RWPE2 (cell line): ENCODE measurements at places on chromosomes 1 and 21.

DNA sequence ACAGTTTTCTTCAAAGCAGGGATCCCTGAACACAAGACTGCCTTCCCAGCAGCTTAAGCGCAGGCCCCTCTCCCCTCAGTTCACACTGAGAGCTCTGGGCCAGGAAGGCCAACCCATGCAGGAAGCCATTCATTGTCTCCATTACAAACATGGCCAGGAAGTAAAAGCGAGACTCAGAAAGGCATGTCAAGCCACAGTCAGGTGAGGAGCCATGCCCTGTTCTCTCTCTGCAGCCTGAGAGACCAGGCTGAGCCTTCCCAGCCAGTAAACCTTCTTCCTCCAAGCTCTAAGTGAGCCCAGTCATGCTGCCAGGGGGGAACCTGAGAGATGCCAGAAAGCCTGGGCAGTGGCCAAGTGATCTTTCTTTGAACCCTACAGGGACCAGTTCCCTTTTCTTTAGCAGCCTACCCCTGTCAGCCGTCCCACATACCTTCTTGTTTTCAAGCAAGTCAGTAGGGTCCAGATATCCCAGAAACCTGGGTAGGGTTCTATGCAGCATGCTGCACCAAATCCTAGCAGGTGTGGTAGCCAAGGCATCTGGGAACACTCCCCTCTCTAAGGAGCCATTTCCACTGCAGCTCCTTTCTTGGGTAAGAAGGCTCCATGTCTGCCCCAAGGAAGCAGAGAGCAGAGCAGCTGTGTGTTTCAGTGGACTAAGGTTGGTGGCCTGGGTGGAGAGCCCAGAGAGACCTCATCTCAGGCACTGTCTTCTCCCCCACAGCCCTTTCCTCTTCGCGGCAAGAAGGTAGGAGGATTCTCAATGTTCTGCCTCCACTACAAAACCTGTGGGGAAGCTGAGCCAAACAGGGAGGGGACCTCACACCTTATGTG lies 977 bp downstream of the TRAF3IP3 start:
- H3K27me3 ChIP-seq, result no peaks in the 10 kb centered on the region
- no peak overlapping the region for H3K4me3 ChIP-seq
- H3K4me1 ChIP-seq, result no peaks in the 10 kb centered on the region
- H3K36me3 ChIP-seq, result no peaks in the 10 kb centered on the region
- H3K27ac ChIP-seq, result no peak overlapping the region

- no peaks in the 10 kb centered on the region for H3K36me3 ChIP-seq
- no peaks in the 10 kb centered on the region for H3K27me3 ChIP-seq
- H3K27ac ChIP-seq, result no peak overlapping the region
- H3K4me3 ChIP-seq, result no peak overlapping the region
- DNase-seq, result no peak
These were observed 171.6 kb upstream of the EDN2 start for GRCh38 chr1:41656068-41656467.

- H3K27ac ChIP-seq, result no peak overlapping the region
- no peaks in the 10 kb centered on the region for H3K36me3 ChIP-seq
- H3K27me3 ChIP-seq, result no peaks in the 10 kb centered on the region
- H3K4me3 ChIP-seq, result no peak overlapping the region
These were observed 10.1 kb upstream of the NTPCR start for GRCh38 chr1:232940262-232940661.

GRCh38 chr1:204017032-204017431 lies 55.9 kb upstream of the SOX13 start:
- no peak overlapping the region for H3K4me3 ChIP-seq
- no peaks in the 10 kb centered on the region for H3K27me3 ChIP-seq
- no peak overlapping the region for H3K27ac ChIP-seq
- no peak for DNase-seq
- H3K36me3 ChIP-seq, result no peaks in the 10 kb centered on the region

- H3K36me3 ChIP-seq, result peaks cover 78% of the 10 kb centered on the region
- peaks cover 7% of the 10 kb centered on the region for H3K4me1 ChIP-seq
- no peaks in the 10 kb centered on the region for H3K27me3 ChIP-seq
- H3K4me3 ChIP-seq, result no peak overlapping the region
- H3K27ac ChIP-seq, result no peak overlapping the region
These were observed 10.3 kb downstream of the DNALI1 start for GRCh38 chr1:37567023-37567422.

DNA sequence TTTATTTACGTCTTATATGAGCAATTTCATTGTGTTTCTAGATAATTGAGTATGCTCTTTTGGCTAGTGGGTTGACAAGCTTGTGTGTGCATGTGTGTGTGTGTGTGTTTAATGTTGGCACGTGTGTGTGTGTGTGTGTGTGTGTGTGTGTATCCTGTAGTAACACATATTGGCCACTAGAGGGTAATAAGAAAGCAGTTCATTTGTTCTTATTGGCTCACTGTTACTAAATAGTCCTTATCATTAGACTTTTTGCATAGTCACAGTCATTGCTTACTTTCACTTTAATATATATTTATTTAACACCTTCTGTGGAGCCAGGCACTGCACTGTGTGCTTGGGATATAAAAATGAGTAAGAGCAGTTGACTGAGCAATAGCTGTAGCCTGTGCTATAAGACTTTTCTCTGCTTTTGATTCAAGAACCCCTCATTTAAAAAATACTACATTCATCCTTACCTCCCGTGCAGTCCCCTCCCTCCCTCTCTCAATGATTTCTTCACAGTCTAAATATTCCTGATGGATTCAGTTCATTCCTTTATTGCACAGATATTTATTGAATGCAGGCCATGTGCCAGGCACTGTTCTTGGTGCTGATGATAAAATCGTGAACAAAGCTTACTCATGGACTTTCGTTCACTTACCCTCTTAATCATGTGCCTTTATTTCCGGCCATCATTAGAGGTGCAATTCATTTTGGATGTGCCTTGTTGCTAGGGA lies 96.7 kb downstream of the DYRK1A start:
- H3K27ac ChIP-seq, result peak overlapping the region; percentile 4
- peaks cover 44% of the 10 kb centered on the region for H3K4me1 ChIP-seq
- no peak for DNase-seq
- H3K36me3 ChIP-seq, result peaks cover 9% of the 10 kb centered on the region
- H3K4me3 ChIP-seq, result no peak overlapping the region

DNA sequence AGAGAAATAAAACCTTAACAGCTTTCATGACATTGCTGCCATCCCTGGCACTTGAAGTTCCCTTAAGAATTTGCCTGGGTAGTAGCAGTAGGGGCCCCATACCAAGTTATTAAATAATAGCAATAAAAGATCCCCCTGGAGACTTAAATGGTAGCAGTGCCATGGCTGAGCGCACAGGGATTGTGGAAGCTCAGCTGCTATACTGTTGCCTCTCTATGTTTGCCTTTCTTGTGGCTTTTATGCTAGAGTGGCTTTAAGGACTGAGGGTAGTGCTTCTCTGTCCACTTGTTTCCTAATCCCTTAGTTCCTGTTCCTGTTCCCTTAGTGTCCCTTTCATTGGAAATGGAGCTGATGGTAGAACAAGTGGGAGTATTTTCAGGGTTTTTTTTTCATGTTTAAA lies 42.1 kb downstream of the NCF2 start:
- no peaks in the 10 kb centered on the region for H3K27me3 ChIP-seq
- no peak overlapping the region for H3K27ac ChIP-seq
- no peak overlapping the region for H3K4me3 ChIP-seq
- H3K36me3 ChIP-seq, result peaks cover 98% of the 10 kb centered on the region
- no peaks in the 10 kb centered on the region for H3K4me1 ChIP-seq
